Endothelial cell of coronary artery (primary cell): ENCODE measurements at places on chromosomes 7 and 10. TPM values are rescaled to one million over a fixed set of nuclear protein-coding genes. Genes with fewer than 3 reads are reported as not detected.

PRR15 gene
- total RNA-seq = 0.45 and 7.7 TPM in 2 replicates

DEPP1 gene
- total RNA-seq = 237 and 266 TPM in 2 replicates

BAIAP2L1 gene
- 0.27 and 0.47 TPM in 2 replicates for total RNA-seq

CNPY1 gene
- not detected in 2 replicates for total RNA-seq

SLC13A1 gene
- total RNA-seq = not detected in 2 replicates

LRRC18 gene
- not detected in 2 replicates for total RNA-seq

HOGA1 gene
- total RNA-seq = 0.09 and 0.18 TPM in 2 replicates

HGF gene
- total RNA-seq = 0.09 and 4.0 TPM in 2 replicates

GPR26 gene
- total RNA-seq = not detected in 2 replicates
